ENCODE measurements at places on chromosomes 7 and 10.
A peak's percentile ranks its signal among the peaks of the same experiment; 100 is the strongest.

GRCh38 chr7:107902381-107902780, 11.4 kb downstream of the DLD start:
- peak; percentile 22 for DNase-seq

DNA sequence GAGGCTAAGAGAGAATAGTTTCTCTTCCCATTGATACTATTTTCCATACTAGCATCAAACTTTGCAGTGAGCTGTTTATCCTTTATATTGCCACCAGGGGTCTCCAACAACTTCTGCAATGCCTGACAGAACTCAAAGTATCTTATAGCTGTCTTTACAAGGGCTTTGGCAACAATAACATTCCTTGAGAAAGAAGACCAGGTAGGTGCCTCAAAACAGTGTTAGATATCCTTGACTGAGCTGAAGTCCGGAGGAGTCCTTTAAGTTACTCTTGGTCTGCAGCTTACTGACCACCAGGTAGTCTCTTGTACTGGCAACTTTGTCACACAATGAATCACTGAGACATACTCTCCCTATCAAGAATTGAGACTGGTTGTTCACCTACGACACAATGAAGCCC, 30.0 kb upstream of the TES start:
- DNase-seq: peak; percentile 63

DNA sequence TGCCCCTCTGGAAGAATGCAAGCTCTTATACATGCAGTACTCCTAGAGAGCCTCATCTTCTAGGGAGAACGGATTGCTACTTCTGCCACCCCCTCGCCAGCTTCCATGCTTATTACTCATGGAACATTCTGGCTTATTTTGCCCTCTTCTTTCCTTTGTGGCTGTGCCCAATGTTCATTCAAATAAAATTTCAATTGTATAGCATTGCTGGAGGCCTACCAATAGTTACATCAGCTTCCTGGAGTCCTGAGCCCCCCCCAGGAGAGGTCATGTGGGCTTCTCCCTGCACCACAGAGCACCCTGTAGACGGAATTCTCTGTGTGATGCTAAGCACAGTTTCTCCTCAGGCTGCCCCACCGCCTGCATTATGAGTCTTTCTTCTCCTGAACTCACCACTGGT, 1094.0 kb downstream of the KCNMA1 start:
- DNase-seq: peak; percentile 31

GRCh38 chr7:72710983-72711382, 117.0 kb downstream of the TYW1B start:
- no peak for DNase-seq

DNA sequence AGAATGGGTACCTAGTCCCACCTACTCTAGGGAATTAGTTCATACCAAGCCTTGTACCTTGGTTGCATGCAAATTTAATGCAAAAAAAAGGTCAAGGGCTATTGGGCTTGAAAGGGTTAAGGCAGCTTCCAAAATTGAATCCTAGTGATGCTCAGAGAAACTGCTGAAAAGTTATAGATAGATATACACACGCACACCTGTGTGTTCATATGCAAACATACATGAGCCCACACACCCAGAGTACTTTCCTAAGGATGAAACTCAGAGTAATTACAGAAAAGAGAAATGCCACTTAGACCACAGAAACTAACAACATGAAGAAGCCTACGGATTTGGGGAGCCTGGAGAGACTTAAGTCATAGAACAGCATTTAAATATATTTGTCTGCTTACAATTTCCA, 1.5 kb downstream of the SLC25A13 start:
- DNase-seq: no peak

GRCh38 chr7:50307368-50308032, 3.0 kb downstream of the IKZF1 start:
- DNase-seq: no peak

DNA sequence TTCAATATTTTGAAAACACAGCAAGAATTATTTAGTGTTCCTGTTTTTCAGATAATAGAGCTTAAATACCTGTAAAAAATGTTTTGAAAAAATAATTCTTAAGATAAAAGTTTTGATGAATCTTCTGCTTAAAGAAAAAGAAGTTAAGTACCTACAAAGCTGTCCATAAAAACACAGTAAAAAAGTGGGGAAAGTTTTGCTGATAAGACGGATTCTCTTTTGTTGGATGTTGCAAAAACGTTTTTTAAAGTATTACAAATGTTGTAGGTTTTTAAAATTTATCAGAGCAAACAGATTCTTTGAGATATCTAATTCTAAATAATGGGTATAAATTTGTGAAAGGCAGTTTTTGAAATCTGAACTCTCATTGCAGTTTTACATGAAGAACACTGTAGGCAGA, 12.2 kb downstream of the DMTF1 start:
- no peak for DNase-seq

- no peak for DNase-seq
These were observed 1.8 kb upstream of the GALNT17 start for GRCh38 chr7:71130031-71130679.

DNA sequence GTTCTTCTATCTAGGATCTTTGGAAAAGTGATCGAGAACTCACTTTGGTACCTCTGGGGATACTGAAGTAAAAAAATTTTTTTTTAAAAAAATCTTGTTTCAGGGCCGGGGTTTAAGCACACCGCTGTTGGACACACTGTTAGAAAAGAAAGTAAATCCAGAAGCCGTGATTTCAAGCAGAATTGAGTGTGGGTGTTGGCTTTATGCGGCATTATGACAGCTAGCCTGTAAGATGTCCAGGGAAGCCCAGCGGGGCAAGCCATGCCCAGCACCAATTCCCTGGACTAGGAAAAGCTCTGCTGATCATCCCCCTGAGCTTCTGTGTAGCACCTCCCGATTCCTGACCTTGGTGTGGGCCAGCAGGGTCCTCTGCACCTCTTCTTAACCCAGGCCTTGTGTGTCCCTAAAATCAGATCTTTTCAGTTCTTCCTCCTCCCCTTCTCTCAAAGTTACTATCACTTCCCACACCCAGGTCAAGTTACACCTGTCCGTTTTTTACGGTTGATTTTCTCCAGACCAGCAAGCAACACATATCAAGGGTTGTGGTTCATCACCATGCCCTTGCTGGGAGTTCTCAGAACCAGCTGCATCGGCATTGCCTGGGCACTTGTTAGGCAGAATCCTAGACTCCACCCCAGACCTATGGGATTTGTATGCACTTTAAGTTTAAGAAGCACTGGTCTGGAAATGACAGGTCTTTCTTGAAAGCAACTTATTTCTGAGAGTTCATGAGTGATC, 205.3 kb downstream of the TAX1BP1 start:
- DNase-seq: no peak

Measured in kidney tubule cell (primary cell).